ENCODE measurements at places on chromosomes 6 and 20.

GRCh38 chr20:19830211-19830785 is 72.2 kb downstream of the RIN2 start:
- no peak for DNase-seq

DNA sequence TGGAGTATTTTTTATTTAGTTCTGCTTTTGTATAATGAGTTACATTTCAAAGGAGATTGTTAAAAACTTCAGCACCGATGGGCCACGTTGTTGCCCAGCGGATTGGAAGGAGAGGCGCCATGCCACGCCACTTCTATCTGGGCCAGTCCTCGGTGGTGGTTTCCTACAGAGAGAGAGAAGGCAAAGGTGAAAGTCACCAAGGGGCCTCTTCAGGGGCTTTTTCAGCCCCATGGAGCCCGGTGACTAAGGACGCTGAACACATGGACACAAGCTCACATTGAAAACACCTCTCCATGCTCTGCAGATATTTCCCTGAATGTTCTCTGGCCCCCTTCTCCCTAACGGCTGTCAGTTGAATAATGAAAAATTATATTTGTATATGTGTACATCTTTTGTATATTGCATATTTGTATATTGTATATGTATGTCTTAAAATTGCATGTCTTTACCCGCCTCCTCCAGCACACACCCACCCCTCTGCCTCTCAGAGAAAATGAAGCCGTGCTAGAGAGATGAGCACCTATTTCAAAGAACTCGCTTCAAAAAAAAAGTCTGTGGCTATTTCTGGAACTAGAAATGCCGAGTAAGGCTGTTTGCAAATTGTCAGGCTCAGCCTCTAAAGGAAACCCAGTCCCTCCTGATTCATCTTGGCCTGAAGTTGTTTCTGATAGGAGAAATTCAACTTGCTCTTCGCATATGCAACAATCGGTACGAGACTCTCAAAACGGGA is 91.9 kb upstream of the CDH4 start:
- DNase-seq, result no peak

- no peak for DNase-seq
Measured at GRCh38 chr6:151877458-151877857, 70.0 kb downstream of the ESR1 start.

GRCh38 chr6:44339763-44340625 is 2.5 kb upstream of the SPATS1 start:
- DNase-seq, result no peak

DNA sequence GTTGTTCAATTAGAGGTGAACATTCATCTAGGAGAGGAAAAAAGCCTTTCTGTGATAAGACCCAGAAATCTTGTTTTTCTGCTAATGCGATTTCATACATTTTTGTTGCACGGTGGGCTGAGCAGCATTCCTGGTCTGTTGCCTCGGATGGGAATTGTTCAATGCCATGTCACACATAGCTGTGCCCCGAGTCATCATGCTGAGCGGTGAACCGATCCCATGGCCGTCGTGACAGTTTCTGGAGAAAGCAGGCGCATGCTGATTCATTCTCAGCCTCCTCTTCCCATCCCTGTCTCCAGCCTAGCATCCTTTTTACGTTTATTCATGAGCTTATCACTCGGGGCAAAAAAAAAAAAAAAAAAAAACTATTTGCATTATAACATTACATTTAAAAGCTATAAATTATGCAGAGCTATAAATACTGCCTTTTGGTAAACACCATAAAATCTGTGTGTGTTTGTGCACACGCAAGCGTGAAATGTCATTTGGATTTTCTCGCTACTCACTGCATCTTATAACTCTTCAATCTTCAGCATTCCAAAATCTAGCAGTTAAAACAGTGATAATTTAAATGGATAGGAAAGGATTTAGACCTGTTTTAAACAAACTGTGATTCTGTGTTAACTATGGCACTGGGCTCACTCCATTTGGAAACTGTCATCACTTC is 58.9 kb upstream of the IFNGR1 start:
- no peak for DNase-seq

GRCh38 chr20:45998761-45999160 is 9.9 kb upstream of the MMP9 start:
- DNase-seq, result no peak

GRCh38 chr6:139323511-139324300 is 31.9 kb upstream of the TXLNB start:
- no peak for DNase-seq

DNA sequence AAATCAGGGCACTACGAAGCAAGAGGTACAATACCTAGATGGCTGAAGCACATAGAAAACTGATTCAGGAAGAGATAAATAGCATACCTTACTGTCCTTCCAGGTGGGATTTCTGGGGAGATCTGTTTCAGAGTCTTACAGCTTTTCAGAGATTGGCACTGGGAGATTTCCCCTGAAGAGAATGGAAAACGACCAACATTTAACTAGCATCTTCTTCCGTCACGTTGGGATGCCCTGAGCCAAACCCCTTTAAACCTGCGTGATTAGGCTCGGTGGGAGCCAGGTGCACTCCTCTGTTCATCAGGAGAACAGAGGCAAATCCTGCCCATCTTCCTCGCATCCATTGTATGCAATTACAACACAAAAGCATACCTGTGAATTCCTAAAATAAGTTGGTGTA is 614.5 kb downstream of the HDGFL1 start:
- no peak for DNase-seq

DNA sequence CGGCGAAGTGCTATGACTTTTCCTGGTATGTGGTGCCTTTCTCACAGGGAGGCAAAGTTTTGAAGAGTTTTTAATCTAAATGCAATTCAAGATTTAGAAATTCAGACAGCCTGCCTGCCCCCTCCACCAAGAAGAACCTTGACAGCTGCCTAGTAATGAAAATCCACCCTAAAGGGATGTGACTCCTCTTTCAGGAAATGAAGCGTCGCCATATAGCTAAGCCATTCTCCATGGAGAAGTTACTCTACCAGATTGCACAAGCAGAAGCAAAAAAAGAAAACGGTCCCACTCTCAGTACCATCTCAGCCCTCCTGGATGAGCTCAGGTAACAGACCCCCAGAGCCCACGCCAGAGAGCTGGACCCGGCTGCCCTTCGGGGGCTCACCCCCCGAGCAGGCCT is 150.1 kb downstream of the DTNBP1 start:
- DNase-seq, result no peak

DNA sequence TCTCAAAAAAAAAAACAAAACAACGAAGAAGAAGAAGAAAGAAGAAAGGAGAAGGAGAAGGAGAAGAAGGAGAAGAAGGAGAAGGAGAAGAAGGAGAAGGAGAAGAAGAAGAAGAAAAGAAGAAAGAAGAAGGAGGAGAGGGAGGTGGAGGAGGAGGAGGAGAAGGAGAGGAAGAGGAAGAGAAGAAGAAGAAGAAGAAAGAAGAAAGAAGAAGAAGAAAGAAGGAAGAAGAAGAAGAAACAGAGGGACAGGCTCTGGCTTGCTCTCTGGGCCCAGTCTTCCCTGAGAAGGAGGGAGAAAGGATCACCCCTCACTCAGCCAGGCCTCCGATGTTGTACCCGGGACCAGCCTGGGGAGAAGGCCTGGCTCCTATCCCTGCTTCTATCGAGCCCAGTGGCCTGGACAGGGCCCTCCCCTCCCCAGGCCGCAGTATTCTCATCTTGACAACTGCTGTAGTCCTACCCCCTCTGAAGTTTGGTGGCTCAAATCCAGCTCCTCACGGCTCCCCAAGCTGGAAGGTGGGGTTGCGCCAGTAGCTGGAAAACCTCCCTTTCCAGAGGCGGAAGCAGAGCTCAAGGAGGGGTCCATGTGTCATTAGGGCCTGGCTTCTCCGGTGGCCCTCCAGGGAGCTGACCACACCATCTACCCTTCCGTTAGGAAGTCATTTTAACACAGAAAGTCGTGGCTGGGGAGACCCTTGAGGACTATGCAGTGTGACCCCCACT is 18.9 kb downstream of the C6orf132 start:
- DNase-seq, result no peak

DNA sequence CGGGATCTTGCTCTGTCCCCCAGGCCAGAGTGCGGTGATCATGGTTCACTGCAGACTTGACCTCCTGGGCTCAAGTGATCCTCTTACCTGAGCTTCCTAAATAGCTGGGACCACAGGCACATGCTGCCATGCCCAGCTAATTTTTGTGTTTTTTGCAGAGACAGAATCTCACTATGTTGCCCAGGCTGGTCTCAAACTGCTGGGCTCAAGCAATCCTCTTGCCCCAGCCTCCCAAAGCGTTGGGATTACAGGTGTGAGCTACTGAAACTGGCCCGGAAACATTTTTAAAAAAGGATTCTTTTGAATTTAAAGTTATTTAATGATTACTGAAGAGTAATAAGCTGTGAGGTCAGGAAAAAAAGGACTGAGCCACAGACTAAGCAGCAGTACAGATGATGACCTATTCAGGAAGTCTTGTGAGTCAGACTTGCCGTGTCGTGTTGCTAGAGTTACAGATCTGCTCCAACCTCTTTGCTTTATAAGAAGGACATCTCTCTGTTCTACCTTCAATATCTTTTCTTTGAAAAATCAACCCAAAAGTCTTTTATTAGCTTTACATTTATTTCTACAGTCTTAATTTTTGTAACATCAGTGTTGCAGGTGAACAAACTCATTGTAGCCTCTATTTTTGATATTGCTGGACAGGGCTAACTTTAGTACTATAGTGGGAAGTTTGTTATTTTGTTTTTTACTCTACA is 108.7 kb downstream of the NCOA3 start:
- DNase-seq, result peak; percentile 25

GRCh38 chr6:124355146-124355545 is 551.5 kb downstream of the NKAIN2 start:
- no peak for DNase-seq

DNA sequence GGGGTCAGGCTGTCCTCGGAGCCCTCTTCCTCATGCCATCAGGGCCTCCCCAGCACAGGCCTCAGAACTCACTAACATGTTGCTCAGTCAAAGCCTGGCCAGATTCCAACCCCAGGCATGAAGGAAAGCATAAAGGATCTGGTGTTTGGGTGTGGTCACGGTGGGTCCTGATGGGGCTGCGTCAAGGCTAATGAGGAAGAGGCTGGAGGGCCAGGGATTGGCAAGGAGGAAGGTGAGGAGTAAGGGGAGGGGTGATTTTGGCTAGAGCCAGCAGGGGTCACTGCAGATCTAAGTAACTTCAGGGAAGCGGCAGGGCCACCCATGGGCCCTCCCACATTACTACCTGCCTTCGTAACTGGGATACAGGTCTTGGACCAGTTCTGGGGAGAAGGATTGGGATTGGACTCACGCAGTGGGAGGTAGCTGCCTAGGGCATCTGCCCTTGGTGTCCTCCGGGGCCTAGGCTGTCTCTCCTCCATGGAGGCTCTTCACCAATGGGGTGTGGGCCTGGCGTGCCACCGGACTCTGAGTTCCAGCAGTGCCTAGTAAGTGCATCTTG is 36.2 kb upstream of the MRPS18A start:
- DNase-seq, result peak; percentile 86

GRCh38 chr6:5442319-5442718 is 181.0 kb downstream of the FARS2 start:
- DNase-seq, result no peak

DNA sequence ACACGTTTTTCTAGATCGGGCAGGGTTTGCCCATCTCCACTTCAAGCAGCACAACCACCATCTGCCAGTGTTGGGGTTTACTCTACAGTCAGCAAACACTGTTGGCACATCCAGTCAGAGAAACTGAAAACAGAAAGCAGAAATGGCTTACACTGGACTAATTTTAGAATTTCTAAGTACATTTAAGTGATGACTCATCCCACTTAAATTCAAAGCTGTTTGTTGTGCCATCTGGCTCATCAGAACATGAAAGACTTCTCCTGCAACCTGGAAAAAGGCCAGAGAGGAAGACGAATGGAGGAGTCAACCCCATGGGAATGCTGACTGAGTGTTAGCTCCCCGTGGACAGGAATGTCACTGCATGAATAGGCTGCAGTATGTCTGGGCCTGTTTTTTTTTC is 21.8 kb downstream of the FAM209B start:
- no peak for DNase-seq

- no peak for DNase-seq
Measured at GRCh38 chr20:17940224-17940971, 28.2 kb downstream of the SNX5 start.

DNA sequence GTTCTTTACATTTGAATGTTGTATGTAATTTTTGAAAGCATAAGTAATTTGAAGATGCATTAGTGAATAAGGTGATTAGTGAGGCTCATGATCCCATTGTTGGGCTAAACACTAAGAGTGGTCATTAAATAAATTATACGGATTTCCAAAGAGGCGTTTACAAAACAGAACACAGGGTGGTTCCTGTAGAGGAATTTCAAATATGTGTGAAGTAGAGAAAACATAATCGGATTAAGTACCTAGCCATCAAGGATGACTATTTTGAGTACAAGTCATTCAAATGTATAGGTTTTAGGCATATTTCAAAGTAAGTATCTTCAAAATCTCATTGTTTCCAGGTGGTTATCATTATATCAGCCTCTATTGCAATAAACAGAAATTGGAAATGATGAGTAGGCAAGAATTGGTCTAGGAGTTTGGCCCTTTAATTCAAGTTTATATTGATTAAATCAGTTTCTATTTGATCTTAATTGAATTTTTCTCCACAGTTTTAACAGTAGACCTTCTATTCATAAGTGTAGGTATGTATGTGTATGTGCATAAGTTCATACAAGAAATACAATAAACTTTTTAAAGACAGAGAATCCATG is 94.8 kb downstream of the MYLK4 start:
- DNase-seq, result no peak

DNA sequence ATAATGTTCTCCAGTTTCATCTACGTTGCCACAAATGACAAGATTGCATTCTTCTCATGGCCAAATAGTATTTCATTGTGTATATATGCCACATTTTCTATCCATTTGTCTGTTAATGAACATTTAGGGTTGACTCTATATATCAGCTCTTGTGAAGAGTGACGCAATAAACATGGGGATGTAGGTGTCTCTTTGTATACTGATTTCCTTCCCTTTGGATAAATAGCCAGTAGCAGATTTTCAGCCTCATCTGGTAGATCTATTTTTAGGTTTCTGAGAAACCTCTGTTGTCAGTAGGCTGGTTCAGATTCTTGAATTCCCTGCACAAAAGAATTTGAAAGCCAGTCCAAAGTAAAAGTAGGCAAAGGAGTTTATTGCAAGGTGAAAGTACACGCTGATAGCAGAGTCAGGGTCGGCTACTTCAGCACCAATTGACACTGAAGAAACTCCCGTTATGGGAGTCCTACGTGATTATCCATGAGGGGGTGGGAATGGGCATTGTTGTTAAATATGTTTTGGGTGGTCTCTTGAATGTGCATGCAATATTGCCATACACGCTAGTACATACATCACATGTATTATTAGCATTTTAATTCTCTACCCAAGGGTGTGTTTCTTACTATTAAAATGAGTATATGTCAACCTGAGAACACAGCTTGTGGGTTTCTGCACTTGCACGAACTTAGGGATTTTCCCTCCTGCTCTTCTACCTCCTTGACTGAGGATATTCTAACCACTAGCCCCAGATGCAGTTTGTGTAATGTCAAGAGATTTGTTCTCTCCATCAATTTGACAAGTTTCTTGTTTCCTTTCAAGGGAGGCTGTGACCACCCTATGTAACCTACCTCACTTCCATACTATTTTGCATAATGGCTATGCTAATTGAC is 14.4 kb upstream of the SLC17A2 start:
- DNase-seq, result no peak

Measured in NCI-H510A treated with DMSO at 0.1 percent for 48 hours (cell line).